Urinary bladder (tissue), 4 donors: ENCODE measurements at places on chromosomes 5 and 9. TPM values are rescaled to one million over a fixed set of nuclear protein-coding genes. Genes with fewer than 3 reads are reported as not detected.

DNA sequence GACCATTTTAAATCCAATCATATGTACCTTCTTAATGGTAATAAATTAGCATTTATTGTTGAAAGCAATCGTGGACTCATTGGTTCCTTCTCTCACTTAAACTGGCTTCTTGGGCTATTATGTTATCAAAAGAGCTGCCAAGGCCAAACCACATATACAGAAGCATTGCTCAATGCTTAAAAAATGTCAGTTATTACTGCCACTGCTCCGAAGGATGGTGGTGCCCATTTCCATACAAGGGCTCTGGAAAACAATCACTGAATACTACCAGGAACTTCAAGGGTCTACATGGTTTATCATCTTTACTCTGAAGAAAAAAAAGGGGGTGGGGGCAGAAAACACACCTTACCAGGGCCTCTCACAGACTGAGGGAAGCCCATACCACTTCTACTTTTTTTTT lies 104.3 kb downstream of the GNAQ start:
- DNase-seq, result no peak

DNA sequence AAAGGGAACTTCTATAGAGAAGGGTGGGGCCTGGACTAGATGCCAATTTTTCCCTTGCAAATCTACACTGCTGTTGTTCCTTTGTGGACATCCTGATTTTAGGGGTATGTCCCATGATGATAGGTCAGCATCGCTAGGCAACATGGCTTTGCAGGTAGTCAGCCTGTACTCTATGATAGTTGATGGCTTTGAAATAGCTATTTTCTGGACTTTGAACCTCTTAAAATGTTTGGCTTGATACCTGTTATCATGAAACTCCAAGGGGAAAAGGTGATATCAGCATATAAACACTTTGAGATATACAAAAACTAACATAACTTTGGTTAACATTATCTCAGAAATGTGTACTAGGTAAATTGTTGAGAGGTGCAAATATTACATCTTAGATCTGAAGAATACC lies 533.2 kb downstream of the CTNND2 start:
- no peak for DNase-seq

DNA sequence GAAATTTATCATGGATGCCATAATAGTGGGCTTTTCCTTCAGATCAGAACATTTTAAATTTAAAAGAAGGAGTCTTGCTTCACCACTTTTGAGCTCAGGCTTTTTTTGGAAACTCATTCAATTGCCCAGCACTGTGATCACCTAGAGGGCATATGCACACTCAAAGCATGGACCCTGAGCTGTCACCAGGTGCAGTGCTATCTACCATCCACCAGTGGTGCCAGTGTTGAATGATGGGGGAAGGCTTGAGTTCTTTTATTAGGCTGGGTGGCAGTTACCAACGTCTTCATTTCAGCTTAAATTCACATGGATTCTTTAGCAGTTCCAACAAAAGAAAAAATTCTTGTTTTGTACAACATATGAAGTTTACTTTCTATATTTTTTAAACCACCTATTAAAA lies 164.1 kb downstream of the CFAP90 start:
- no peak for DNase-seq

DNA sequence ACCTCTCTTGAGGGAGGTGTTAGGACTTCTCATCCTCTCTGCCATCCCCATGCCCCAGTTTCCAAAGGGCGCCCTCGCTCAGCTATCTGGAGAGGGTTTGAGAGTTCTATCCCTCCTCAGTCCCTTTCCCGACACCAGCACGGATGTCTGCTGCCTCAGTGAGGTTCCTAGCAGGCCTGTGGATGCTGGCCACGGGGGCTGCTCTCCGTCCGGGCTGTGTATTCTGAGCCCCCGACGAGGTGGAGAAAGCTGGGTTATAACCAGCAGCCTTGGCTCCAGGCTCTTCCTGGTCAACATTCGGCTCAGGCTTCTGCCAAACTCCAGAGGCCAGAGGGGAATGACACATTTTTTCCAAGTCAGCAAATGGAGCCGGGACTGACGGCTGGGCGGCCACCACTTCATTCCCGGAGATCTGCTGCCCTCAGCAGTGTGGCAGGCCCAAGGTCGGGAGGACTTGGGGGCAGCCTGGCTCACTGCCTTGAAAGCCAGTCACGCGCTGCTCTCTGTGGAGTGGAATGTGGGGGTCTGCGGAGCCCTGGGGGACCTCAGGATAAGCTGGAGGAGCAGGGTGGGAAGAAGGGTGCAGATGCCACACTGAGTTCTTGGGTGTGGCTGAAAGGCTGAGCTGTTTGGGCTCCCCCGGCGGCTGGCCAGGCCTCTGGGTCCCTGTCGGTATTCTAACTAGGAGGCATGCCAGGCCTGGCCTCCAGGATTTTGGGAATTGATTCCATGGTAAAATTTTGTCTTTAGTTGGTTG lies 27.4 kb downstream of the PTPA start:
- no peak for DNase-seq

DNA sequence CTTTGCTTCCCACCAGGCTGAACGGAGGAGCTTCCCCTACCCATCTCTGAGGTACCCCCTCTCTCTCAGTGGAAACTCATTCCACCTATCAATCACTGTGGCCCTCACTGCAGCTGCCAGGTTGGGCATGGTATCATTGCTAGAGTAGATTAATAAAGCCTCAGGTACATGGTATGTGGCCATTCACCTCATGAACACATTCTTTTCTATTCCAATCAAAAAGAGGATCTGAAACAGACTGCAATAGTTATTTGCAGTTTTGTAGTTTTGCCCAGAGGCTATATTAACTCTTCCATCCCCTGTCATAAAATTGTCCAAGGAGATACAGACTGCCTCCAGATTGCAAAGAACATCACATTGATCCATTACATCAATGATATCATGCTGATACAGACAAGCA lies 85.8 kb upstream of the MVB12B start:
- no peak for DNase-seq

The WNK2 gene
- 9.3 TPM for polyA plus RNA-seq

The PTPN3 gene
- 1.9 TPM for polyA plus RNA-seq

DNA sequence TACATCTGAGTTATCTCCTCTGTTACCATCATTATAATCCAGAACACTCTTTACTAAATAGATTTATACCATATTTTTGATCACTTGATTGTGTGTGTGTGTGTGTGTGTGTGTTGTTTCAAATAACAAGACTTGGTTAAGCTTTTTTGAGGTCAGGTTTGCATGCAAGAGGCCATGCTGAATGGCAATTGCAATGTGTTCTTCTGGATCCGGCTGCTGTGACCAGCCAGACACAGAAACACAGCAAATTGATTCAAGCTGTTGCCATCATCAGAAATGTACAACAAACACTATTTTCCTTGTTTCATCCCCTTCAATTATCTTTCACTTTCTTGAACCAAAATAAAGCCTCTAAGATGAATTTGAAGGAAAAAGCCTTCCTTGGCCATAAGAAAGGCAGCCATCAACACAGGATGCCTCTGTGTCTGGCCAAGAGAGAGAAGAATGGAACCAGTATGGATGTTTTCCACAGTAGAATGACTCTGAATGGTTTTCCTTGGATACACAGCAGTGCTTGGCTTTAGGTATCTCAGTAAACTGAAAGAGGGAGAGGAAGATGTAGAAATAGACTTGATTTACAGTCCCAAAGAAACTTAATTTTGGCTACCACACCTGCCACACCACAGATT lies 53.9 kb downstream of the DPYSL3 start:
- no peak for DNase-seq

DNA sequence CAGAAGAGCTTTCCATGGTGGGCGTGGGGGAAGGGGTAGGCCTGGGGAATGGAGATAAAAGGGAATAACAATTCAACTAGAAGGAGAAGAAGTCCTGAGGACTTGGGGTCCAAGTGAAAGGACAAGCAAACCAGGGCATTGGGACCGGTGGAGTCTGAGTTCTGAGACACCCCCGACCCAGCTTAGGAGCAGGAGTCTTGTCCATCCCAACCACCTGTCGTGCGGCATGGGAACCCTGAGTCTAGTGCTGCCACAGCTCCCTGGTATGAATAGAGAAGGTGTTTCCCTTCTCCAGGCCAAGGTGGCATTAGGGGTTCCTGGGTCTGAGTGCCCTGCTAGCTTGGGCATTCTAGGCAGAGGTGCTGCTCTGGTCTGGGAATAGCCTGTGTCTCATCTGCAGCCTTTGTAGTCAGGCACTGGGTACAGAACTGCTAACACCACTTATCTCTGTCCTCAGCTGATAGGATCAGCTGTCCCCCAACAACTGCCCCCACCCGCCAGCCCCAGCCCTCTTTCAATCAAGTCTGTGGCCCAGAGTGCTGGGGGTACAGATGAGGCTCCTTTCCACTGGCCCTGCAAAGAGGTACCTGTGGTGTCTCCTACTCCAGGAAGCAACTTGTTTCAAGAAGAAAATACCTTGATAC lies 9.9 kb downstream of the HNRNPAB start:
- DNase-seq, result no peak

GRCh38 chr9:105051897-105052296 lies 123.9 kb upstream of the ABCA1 start:
- no peak for DNase-seq
